Inflammatory macrophage (primary cell): ENCODE measurements at places on chromosomes 5 and 9.

GRCh38 chr9:3401221-3401954 lies 124.4 kb downstream of the RFX3 start:
- DNase-seq, result no peak

- peak; percentile 7 for DNase-seq
Observed at GRCh38 chr5:157516626-157517325, 56.8 kb downstream of the NIPAL4 start.

DNA sequence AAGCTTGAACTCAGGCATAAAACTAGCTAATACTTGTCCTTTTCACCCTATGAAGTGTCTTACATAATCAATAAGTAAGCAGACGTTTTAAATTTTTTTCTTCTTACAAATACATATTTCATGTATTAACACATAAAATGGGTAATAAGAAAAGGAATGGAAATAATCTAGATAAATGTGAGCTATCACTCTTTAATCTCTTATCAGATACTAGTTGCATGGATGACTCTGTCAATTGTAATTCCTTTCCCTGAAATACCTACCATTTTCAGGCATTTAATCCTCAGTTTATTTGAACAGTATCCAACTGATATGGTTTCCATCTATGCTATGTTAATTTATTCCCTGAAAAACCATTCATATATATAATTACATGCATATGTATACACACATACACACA lies 166.0 kb upstream of the RGS7BP start:
- DNase-seq, result no peak

DNA sequence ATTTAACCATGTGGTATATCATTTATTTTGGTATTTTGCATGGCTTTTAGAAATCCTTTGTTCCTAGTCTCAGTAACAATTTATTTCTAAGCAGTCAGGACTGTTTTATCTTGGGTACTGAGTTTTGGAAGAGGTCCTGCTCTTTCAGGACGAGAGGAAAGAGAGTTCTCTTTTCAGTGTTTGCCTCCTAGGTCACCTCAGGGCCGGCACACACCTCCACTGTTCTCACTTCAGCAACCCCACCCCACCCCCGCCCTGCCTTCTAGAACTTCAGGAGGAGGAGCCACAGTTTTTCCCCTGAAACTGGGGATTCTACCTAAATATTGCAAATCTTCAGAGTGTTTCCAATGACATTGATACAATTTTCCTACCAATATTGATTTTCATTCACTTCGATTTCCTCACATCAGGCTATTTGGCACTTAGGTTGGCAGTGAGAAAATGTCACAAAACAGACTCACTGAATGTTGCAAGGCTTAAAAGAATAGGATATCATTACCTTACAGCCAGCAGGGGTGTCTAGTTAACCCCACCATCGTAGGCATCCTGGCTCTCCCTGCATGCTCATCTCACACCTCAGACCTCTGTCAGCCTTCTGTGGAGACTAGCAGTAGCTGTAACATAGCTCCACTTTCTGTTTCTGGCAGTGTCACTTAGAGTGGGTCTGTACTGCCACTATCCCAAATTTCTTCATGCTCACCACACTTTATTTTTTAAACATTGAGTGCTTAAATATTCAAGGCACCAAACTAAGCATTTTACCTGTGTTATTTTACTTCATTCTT lies 5.4 kb downstream of the IGIP start:
- no peak for DNase-seq

- DNase-seq, result no peak
Observed at GRCh38 chr5:144024545-144024944, 145.9 kb downstream of the YIPF5 start.

DNA sequence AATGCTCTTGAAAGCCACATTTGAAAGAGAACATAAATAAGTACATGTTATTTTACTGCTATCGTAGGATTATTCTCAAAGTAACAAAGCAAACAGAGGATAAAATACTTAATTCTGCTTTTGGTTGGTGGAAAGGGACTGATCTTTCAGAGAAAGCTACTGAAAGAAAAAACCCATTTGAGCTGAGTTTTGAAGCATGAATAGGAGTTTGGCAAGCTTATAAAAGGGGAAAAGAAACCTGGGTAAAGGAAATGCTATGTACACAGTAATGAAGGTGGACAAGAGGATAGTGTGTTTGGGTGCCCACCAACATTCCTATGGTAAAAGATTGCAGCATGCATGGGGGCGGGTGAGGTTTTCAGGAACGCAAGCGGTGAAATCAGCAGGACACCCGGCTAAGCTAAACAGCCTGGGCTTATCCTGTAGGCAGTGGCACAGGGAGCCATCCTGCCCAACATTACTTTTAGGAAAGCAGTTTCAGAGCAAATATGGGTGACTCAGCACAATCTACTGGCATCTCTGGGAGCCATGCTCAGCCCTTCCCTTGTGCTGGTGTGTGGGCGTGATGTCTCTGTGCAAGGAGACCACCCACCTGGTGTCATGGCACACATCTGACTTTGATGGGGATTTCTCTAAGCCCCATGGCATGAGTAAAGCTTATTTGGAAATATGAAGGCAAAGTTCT lies 673.9 kb upstream of the KLF4 start:
- peak; percentile 28 for DNase-seq

DNA sequence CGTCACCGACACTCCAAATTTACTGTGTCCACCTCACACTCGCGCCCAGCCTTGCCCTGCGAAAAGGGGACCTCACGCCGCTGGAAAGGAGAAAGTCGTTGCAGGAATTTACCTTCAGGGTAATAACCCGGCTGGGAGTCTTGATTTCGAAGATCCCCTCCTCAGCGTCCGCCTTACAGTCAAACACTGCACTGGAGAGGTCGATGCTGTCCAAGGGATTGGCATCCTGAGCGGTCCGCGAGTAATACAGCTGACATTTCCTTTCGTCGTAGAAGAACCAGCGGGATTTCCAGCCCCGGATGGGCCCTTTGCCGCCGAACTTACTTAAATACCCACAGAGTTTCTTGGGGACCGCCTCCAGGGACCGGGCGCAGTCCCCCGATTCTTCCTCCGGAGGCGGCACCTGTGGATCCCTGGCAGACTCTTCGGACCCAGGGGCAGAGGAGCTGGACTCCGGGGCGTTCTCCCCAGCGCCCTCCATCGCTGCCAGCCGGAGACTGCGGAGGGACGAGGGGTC lies 330 bp downstream of the TBC1D2 start:
- DNase-seq, result peak; percentile 57

DNA sequence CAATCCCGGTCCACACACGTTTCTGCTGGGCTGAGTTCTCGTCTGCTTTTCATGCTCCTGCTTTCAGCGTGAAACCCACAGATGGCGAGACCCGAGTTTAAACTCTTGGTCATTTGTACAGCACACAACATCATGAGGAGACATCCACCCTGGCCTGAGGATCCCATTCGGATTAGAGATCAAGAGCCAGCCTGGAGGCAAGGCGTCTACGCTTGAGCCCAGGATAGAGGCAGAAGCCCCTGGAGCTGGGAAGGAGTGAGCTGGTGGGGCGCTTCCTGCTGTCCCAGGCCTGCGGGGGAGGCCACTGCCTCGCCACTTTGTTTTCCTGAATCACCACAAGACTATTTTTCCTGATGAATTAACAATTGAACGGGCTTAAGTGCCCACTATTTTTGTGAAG lies 281.9 kb upstream of the IRX4 start:
- DNase-seq, result no peak

GRCh38 chr9:97425336-97425972 lies 13.6 kb downstream of the TDRD7 start:
- no peak for DNase-seq

- no peak for DNase-seq
Observed at GRCh38 chr5:83049370-83049885, 27.8 kb downstream of the TMEM167A start.

GRCh38 chr9:126290871-126291270 lies 35.8 kb upstream of the MVB12B start:
- DNase-seq, result no peak

DNA sequence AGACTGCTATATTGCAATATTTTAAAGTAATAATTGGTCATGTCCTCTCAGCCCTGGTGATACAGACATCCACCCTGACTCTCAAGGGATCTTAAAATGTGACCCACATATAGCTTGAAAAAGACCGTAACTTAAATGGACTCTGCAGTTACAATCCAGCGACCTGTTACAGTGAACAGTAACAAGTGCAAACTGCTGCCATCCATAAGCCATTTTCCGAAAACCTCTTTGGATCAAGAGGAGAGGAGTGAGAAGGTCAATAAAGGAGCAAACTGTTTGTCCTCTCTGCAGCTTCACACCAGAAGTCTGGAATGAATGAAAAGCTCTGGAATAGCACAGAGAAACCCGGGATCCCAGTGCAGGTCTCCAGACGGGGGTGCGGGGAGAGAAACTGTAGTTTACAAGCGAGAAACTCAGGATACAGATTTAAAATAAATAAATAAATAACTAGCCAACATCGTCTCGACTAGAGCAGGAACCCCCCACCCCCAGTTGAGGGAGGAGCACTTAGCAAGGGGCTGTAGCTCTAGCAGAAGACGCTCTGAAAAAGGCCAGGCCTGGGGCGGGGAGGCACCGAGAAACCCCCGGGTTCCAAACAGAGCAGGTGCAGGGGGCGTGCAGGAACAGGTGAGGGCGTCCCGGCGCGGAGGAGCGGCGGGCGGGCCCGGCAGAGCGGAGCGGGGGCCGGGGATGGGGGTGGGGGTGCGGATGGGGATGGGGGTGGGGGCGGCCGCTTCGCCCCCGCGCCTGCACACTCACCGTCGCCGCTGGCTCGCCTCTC lies 572 bp downstream of the ZDHHC21 start:
- no peak for DNase-seq

GRCh38 chr9:3477236-3477834 lies 48.5 kb downstream of the RFX3 start:
- no peak for DNase-seq

DNA sequence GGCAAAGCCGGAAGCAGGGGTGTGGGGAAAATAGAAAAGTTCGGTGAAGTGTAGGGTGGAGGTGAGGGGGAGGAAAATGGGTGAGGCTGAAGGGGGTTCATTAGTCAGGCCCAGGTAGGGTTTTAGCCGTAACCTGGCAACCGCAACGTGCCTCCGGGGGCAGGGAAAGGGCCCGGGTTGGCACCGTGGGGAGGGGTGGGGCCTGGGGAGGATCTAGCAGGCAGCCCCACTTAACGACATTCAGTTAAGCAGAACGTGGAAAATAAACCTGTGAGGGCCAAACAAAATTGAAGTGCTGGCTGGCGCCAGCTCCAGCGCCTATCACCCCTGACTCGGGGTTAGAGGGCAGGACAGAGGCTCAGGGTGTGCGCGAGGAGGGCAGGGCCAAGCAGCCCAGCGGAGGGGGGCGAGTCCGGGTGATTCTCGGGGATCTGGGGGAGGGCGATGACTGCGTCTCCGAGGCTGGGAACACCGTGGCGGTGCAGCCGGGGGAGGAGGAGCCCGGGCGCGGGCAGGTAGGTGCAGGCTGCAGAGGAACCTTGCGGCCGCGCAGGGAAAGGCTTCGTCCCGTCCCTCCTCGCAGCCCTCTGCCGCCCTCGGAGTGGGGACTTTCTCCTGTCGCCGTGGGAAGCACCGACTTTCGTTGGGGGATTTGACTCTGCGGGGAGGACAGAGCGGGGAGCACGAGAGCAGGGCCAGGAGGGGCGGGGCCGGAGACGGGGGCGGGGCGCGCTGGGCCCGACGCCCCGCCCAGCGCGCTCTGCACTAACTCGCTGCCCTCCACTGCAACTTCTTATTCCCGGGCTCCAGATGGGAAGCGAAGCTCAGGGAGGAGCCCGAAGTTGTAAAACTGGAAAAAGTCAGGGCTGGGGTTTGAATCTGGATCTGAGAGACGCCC lies 5.1 kb downstream of the RGS14 start:
- peak; percentile 38 for DNase-seq

DNA sequence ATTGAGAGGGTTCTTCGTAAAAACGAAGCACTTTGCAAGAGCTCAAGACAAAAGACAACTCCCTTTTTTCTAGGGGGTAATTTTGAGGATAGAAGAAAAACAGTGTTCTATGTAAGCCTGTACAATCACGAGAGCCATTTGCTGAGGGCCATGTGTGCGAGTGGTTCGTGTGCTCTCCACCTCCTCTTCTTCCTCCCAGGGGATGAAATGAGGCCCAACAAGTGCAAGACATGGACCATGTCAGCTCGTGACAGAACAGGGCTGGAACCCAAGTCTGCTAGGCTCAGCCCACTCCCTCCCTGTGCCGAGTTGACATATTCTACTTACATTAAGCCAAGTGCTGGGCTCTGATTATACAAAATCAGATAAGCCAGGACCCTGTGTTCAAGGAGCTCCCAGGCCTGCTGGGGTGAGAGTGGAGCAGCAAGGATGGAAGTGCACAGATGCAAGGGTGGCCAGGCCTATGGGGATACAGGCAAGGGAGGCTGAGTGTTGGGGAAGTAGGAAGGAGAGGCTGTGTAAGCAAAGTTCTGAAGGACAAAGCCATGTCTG lies 97.9 kb upstream of the MSX2 start:
- DNase-seq, result no peak

DNA sequence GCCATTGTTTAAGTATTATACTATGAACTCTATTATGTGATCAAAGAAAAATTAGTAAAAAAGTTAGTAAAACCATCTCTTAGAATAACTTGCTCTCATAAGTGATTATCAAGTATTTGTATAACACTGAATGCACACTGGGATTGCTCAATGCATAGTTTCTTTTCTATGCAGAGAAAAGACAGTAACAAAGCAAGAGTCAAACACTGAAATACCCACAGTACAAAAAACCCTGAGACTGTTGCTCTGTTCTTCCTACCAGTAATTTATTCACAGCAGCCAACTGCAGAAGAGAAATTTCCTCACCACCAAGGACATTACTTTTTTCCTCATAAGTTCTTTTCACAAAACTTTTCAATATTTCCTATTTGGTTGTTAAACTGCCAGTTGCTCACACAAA lies 634.4 kb downstream of the DTWD2 start:
- DNase-seq, result no peak

DNA sequence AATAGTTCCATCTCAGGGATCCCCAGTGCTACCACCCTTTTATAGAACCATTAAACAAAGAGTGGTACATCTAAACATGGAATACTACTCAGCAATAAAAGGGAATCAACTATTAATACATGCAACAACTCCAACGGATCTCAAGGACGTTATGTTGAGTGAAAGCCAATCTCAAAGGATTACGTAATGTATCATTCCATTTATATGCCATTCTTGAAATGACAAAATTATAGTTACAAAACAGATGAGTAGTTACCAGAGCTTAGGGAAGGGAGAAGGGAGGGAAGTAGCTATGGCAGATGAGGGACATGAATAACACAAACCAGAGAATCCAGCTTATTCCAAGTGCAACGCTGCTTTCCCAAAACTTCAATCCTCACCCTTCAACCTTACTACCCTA lies 69.5 kb downstream of the ACTL7B start:
- peak; percentile 39 for DNase-seq

DNA sequence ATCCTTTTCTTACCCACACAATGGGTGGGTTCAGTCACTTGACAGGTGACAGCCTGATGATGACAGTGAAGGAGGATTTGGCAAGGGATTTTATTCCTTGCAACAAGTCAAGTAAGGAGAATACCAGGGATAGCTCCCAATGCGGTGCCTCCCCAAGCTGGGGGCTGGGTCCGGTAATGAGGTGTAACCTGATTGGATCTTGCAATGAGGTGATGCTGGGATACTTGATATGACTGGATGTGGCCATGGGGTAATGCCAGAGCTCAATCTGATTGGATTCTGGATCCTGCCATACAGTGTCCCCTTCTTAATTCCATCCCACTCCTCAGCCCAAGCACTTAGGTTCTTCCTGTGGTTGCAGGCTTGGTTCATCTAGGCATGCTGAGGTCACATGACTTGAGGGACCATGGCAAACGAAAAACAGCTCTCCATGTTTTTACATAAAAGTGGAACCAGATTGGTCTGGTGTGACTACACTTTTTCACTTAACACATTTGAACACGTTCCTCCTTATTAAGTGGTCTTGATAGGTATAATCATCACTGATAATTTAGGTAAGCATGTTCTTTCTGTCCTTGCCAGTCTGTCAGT lies 181.1 kb downstream of the PDZD2 start:
- DNase-seq, result no peak

- no peak for DNase-seq
Observed at GRCh38 chr9:137818286-137818685, 59.3 kb upstream of the CACNA1B start.
